CD8-positive, alpha-beta memory T cell (primary cell): ENCODE measurements at places on chromosomes 12 and 14.

DNA sequence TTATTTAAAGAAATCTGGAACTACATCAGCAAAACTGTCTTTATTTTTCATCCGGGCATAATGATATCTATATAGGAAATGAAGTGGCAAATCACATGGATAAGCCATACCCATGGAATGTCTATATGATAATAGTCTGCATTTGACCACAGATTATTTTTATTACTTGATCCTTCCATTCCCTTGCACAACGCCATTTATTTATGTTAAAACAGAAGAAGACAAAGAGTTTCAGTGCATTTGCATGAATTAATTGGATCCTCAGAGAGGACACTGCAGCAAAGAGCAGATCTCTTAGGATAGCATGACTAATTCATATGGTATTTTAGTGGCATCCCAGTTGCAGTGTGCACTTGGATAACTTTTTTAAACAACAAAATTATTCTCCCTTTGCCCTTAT is 345.0 kb downstream of the CCDC91 start:
- no peak for DNase-seq

- no peak for DNase-seq
These were observed 32.2 kb upstream of the DICER1 start for GRCh38 chr14:95189367-95190132.

DNA sequence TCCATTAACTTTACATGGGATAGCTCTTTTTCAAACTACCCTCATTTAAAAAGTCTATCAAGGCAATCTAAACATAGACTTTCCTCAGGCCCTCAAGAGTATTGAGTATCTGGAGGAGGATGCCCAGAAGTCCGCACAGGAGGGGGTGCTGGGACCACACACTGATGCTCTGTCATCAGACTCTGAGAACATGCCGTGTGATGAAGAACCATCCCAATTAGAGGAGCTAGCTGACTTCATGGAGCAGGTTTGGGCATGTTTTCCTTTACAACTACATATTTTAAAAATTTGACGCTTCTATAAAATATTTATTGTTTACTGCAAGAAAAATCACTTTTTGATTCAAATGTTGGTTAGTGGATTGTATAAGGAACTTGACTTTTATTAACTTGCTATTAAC is 93.5 kb downstream of the EP400 start:
- DNase-seq: no peak

DNA sequence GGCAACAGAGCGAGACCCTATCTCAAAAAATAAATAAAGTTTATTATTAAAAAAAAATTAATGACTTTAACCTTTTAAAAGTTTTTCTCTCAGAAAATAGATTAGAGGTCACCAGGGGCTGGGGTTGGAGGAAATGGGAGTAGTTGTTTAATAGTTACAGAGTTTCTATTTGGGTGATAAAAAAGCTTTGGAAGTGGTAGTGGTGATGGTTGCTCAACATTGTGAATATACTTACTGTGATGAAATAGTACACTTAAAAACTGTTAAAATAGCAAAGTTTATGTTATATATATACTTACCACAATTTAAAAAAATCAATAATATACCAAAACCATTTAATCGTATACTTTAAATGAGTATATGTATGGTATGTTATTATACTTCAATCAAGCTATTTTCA is 59.6 kb downstream of the ARL6IP4 start:
- DNase-seq: no peak

GRCh38 chr12:62210422-62210821 is 49.8 kb upstream of the USP15 start:
- no peak for DNase-seq

- no peak for DNase-seq
These were observed 5.2 kb upstream of the ACADS start for GRCh38 chr12:120720234-120720986.

DNA sequence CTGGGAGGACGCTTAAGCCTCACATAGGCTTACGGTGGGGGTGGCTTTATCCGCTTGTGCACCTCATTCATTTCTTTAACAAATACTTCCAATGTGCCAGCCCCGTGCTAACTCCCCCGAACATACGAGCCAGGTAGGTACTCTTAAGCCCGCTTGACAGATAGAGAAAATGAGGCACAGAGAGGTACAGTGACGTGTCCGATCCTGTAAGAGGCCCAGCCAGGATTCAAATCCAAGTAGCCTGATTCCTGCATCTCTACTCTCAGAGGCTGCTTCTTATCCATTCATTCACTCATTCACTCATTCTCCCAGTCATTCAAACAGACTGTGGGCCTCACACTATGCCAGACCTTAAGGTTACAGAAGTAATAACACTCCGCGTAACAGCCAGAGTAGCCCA is 477 bp downstream of the OAS3 start:
- no peak for DNase-seq

- no peak for DNase-seq
These were observed 348.5 kb upstream of the DDHD1 start for GRCh38 chr14:53501361-53502211.

GRCh38 chr14:92563359-92563758 is 49.8 kb downstream of the RIN3 start:
- no peak for DNase-seq

DNA sequence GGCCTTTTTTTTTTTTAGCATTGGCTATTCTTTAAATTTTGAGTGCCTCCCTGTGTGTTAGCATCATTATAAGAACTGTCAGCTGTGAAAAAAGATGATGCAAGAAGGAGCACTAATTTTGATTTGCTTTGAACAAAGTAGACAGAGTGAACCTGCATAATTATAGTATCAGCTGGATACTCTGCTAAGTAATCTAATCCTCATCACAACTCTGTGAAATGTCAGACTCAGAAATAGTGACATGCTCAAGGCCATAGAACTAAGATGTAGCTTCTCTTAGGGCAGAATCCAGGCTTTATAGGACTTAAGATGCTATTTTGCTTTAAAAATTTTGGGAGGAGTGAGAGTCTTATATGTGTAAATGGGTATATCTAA is 31.9 kb downstream of the FBXO34 start:
- DNase-seq: no peak

DNA sequence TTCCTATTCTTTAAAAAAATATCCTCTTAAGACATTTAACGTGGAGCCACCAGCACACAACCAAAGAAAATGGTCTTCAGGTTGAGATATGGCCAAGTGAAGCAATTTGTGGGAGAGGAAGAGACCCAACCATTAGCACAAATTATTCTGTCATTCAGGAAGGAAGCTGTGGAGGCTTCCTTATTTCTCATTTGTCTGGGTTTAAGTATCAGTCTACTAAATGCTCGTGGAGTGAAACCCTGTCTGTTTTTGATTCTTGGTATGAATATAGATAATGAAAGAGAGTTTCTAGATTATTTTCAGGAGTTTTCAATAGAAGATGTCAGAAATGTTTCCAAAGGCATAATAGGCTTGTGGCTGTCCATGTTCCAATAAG is 125.1 kb downstream of the GPR65 start:
- no peak for DNase-seq

GRCh38 chr12:32548691-32549281 is 130.3 kb upstream of the DNM1L start:
- DNase-seq: no peak

DNA sequence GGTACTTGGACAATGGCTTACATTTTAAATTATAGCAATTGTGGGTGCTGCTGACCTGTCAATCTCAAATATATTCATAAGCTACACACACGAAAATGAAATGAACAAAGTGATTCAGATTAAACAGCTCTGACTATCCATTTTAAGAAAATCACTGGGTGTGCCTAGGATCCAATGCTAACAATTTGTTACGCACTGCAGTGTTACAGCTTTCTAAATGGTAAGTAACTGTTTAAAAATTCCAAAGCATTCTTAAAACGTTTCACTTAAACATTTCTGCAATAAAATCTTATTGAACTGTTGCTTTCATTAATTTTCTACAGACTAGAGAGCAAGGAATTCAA is 18.9 kb downstream of the LMO3 start:
- DNase-seq: no peak

DNA sequence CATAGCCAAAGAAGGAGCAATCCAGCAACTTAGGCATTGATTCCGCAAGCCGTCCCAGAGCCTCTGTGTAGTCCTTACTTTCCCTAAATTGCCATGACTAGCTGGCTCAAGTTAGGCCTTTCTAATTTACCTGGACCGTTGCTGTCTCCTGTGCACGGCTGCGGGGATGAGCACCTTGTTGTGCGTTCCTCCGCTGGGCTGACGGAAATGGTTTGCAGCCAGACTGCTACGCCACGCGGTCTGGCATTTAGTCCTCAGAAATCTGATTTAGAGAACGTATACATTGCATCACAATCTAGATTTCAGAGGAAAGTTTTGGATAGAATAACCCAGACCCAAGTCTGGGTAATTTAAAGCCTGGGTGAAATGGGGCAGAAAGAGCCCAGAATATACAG is 133.2 kb upstream of the ARHGAP5 start:
- DNase-seq: no peak

DNA sequence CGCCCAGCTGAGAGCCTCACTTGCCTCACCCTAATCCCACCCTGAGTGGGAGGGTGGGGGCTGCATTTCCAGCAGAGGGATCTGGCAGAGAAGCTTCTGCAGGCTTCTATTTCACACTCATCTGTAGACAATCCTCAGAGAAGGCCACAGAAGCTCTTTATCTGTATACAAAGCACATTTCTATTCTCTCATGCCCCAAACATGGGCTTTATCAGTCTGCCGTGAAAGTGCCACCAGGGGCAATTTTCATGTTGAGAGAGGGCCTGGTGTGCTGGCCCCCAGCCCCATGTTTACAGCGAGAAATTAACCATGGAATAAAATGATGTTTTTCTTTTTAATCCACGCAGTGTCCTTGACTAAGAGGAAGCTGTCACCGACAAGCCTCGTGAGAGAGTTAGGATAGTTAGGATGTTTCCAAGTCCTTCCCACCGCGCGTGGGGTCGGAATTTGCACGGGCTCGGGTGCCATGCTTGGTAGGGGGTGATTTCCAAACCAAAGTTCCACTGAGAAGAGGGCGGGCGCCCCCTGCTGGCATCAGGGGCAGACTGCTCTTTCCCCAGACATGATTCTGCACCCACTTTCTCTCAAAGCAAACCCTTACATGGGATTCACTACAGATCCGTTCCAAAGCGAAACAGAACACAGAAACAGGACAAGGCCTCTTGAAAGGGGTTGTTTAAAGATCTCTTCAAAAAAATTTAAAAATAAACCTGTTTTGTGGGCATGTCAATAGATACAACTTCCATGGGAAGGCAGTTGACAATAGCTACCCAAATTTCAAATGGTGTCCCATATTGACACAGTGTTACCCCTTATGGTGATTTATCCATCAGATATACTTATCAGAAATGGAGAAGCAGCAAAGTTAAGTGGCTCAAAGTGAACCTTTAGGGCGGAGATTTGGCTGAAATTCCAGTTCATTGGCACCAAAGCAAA is 19.4 kb downstream of the BDKRB1 start:
- peak; percentile 54 for DNase-seq

GRCh38 chr14:41899416-41899815 is 292.7 kb downstream of the LRFN5 start:
- DNase-seq: no peak

DNA sequence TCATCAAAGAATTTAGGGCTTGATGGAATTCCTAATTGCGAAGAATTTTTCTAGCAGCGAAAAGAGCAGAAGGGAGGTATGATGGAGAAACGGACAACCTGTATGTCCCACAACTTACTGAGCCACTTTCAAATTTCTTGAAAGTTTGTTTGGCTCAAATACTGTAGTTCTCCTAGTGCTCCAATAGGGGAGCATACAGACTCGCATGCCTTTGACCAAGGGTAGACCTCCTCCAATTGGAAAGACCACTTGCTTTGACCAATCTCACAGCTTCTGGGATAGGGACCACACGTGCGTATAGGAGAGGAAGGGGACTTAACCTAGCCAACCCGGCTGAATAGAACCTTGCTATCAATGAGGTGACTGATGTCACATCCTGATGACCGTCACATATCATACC is 28.6 kb downstream of the SLC35F4 start:
- no peak for DNase-seq

GRCh38 chr14:31194661-31195060 is 12.9 kb downstream of the HECTD1 start:
- DNase-seq: no peak

GRCh38 chr14:25464078-25464477 is 414.1 kb upstream of the STXBP6 start:
- no peak for DNase-seq

DNA sequence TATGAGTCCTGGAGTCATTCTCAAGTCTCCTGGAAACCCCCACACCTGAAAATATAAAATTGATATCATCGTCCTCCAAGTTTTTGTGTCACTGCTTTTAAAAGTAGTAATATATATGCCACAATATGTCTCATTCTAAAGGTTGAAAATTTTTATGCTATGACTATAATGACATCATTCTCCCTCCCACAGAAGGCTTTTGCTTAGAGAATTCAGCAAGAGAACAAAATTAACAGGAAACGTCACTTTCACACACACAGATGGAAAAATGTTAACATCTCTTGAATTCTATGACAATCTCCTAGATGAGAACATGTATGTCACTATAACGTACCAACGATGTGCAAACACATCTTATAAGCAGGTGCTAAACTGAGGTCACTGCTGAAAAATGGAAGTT is 498.3 kb downstream of the FOXG1 start:
- no peak for DNase-seq

DNA sequence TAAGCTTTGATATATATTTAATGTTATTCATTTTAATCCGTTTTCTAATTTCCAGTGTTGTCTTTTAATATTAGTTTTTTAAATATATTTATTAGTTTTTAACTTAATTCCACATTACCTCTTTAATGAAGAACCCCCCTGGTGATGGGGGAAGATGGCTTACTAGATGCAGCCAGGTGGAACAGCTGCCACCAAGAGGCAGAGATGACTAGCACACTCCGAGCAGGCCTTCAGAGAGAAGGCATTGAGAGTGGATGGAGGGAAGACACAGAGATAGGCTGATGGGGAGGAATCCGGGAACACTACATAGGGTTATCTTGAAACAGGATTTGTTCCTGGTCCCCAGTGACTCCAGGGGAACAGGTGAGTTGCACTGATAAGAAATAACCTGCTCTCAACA is 771.6 kb downstream of the LRFN5 start:
- DNase-seq: no peak

DNA sequence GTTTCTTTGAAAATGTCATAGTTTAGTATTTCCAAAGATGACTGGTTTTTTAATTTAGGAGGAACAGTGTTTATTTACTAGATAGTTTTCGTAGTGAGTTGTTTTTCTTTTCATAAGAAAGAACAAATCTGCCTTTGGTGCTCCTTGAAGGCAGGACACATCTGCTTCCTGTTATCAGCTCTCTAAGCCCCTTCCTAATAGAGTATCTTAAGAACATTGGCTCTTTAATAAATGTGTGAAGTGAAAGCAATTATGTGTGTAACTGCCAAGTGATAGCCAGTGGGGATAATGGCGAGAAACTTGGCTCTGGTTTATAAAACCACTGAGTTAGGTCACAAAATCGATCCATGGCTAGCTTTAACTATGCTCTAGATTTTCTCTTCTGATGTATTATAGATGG is 23.5 kb upstream of the PPFIBP1 start:
- no peak for DNase-seq
